IMR-90 (cell line): ENCODE measurements at places on chromosomes 6 and 20.
A peak's percentile ranks its signal among the peaks of the same experiment; 100 is the strongest.

- H3K36me3 ChIP-seq = no peaks in the 10 kb centered on the region
- H3K4me1 ChIP-seq = peaks cover 6% of the 10 kb centered on the region
- H3K27ac ChIP-seq = no peak overlapping the region
- H3K4me3 ChIP-seq = no peak overlapping the region
- no peaks in the 10 kb centered on the region for H3K27me3 ChIP-seq
These were observed 5.6 kb upstream of the BTBD3 start for GRCh38 chr20:11912013-11912658.

DNA sequence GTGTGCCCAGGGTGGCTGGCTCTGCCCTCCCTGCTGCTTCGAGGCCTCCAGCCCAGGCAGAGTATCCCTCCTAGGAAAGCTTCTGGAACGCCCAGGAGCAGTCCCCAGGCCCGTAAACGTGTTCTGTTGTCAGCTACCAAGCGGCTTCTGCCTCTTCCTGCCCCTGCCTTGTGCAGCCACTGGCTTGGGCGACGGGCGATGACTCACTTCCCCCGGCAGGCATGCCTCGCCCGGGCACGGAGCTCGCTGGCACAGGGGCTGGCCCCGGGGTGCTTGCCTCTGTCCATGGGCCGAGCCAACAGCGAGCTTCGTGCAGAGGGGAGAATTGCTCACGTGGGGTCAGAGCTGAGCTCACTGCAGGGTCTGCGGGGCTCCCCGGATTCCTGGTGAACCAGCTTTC is 86.7 kb upstream of the THBS2 start:
- DNase-seq = no peak
- H3K36me3 ChIP-seq = no peaks in the 10 kb centered on the region
- no peaks in the 10 kb centered on the region for H3K4me1 ChIP-seq
- no peak overlapping the region for H3K4me3 ChIP-seq
- no peak overlapping the region for H3K27ac ChIP-seq

GRCh38 chr6:74100719-74101287 is 404.8 kb downstream of the CD109 start:
- H3K27ac ChIP-seq = no peak overlapping the region
- H3K4me1 ChIP-seq = peaks cover 3% of the 10 kb centered on the region; the same call in 1 of the 2 replicates
- peak; percentile 36 for DNase-seq

DNA sequence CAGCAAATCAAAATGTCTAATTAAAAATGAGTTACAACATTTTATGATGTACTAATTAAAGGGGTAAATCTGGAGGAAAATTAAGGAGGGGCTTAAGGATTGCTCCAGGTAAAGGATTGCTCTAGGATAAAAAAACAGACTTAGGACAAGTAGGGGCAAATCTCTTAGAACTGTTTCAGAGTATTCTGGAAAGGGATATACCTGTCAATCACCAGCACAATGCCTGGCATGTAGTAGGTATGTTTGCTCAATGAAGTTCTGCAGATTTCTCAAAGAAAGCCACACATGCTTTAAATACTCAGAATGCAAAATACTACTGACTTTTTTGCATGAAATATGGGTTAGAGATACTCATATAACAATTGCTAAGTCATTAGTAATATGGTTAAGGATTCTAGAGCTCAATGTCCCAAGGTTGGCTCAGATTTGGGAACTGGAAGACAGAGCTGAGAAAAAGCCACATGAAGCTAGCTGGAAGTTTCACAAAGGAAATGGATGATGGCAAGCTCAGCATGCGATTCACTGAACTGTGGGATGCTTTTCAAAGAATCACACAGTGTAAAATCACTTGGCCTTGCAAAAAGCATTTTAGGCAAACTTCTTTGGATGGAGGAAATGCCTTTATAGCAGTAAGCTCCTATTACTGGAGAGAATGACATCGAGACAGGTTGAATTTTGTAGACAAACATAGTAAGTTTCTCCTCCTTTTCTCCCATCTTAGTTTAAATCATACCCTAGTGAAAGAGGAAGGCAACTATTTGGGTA is 72.8 kb downstream of the MAP3K5 start:
- no peaks in the 10 kb centered on the region for H3K27me3 ChIP-seq
- H3K4me1 ChIP-seq = peaks cover 3% of the 10 kb centered on the region
- H3K27ac ChIP-seq = no peak overlapping the region

- no peak overlapping the region for H3K4me3 ChIP-seq
- H3K4me1 ChIP-seq = peaks cover 2% of the 10 kb centered on the region; the same call in 1 of the 2 replicates
- H3K27ac ChIP-seq = no peak overlapping the region
- no peak for DNase-seq
These were observed 16.4 kb upstream of the BTN1A1 start for GRCh38 chr6:26483727-26484126.
